Activated T-helper 1 cell treated with anti-CD3 and anti-CD28 coated beads, Interleukin-2, amount 50 U/mL, for 16 hours (primary cell): ENCODE measurements at places on chromosomes 2 and 18.

DNA sequence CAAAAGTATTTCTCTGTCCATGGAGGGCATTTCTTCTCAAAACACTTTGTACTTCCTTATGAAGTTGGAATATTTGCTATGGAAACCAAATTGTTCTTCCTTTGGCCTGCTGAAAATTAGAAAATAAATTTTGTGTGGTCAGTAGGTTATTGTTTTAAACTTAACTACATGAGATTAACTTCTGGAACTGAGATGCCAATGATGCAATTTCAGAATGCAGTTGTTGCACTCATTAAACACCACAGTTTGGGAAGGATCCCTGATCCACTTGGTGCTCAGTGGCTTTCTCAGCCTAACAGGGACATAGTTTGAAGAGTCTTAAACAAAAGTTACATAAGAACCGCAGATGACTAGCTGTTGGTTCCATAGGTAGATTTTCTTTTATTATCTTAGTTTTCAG lies 23.3 kb upstream of the IL1R1 start:
- DNase-seq = no peak

DNA sequence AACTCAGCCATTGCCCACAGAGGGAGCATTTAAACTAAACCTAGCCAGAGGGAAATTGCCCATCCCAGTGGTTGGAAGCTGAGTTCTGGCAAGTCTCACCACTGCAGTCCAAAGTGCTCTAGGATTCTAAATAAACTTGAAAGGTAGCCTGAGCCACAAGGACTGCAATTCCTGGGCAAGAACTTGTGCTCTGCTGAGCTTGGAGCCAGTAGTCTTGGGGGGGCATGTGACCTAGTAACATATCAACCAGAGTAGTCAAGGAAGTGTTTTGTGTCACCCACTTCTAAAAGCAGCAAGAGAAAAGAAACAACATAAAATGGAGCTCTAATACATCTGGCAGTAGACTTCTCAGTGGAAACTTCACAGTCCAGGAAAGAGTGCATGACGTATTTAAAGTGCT lies 167.0 kb downstream of the PTH2R start:
- no peak for DNase-seq

DNA sequence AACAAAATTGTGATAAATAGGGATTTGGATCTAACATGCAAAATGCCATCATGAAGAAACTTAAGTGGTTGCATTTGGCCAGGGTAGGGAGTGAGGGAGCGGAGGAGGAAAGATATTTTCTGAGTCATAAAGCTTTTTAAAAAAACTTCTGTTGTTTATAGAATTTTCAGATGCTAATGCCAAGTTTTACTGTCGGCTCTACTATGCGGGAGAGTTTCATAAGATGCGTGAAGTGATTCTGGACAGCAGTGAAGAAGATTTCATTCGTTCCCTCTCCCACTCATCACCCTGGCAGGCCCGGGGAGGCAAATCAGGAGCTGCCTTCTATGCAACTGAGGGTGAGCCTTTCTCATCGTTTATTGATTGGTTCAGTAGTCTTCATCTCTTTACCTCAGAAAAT lies 56.0 kb upstream of the PTH2R start:
- DNase-seq = no peak

DNA sequence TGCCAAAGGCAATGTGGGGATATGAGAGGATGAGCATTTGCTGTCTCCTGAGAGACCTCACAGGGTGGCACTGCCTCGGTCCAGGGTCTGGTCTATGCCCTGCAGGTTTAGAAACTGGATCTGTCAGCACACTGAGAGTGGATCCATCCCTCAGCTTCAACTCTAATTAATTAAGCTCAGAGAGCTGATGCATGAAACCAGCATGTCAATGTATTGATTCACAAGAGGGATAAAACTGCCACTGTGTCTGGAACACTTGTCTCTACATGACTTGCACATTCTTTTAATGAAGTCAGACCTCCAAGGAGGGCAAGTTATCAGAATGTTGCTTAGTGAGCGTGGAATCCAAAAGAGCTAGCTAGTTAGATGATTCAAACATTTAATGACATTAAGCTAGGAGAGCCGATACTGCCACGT lies 22.5 kb upstream of the POLE4 start:
- DNase-seq = no peak

DNA sequence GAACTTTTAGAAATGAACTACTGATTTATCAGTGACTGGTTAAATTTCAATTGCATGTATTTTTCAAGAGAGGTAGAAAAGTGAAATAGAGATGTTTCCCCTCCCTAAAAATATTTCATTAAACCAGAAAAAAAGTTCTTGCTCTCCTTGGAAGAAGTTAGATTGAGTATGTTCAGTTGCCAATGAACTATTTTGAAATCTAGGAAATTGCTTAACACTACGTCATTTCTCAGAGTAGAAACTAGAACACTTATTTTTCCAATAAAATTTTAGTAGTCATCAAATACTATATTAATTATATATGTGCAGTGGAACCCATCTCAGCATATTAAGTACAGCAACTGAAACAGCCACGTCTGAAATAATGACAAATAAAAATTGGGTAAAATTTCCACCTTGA lies 51.8 kb upstream of the STAT1 start:
- DNase-seq = no peak

- no peak for DNase-seq
Measured at GRCh38 chr18:61368001-61368400, 34.8 kb downstream of the CDH20 start.

DNA sequence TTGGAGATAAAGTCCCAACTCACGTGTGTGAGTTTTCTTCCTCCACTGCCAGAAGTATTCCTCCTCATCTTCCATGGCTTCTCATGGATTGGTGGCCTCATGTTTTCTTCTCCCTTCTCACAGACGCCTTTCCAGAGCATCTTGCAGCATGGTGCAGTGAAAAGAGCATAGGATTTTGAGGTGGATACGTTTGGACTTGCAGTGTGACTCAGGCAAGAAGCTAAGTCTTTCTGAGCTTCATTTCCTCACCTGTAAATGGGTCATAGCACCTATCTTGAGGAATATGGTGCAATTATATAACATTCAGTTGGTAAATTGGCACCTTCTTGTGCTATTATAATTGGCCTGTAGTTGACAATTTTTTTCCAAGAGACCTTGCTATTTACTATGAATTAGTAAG lies 247.6 kb downstream of the RDH14 start:
- no peak for DNase-seq

DNA sequence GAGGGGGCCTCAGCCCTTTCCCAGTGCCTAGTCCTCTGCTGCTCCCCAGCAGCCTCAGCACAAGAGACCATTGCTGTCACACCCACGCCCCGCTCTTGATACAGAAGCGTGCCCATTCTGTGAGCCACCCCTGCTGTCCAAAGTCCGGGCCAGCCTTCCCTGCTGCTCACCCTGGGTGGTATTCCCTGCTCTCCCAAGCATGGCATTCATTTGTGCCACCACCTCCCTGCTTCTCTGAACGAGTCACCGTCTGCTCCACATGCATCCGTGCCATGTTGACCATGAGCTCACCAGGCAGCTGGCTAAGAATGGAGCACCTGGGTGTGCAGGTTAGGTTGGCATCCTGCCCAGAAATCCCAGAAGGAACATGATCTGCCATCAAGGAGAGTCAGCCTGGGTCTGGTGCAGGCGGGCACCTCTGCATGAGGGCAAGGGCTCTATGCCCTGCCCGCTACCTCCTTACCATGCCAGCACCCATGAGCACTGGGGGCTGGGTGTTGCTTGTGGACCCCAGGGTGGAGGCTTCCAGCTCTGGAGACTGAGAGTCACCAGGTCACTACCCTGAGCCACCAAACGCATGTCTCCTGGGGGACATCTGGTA lies 63.0 kb downstream of the TWIST2 start:
- DNase-seq = no peak
